GDM1 (cell line): ENCODE measurements at places on chromosomes 11 and 22.

DNA sequence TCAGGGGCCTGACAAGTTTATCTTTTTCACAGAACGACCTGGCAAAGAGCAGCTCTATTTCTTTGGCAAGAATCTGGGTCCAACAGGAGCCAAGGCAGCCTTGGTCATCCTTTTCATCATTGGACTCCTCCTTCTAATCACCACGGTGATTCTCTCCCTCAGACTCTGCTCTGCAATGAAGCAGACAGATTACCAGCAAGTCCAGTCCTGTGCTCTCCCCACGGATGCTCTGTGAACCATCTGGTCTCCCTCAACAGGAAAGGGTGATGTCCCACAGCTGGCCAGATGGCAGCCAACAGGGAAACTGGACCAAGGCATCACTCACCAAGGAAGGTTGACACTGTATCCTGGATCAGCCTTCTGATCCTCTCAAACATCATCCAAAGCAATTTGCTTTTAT, 17.0 kb upstream of the PANX1 start:
- DNase-seq = no peak

GRCh38 chr11:20821470-20821869, 152.1 kb downstream of the NELL1 start:
- DNase-seq = no peak

- DNase-seq = no peak
Observed at GRCh38 chr11:16969010-16969999, 44.9 kb downstream of the PLEKHA7 start.

- DNase-seq = no peak
Observed at GRCh38 chr11:96798445-96798844, 408.6 kb downstream of the JRKL start.

DNA sequence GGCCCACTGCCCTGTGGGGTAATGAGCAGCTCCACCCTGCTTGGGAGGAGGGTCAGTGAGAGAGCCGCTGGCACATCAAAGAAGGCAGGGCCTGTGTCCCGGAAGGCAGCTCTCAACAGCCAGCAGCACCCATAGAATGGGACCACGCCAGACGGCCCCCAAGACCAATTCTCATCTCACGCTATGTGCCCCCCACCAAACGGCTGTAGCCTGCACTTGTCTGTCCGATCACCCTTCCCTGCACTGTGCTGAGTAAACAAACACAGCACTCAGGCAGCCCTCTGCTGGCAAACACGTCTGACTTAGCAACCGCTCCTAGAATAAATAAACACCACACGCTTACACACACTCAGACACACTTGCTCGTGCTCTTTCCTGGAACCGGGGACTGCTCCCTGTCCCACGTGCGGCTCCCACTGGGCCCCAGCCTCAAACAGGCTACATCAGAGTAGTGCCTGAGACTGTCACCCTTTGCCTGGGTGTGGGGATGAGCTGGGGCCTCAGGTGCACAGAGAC, 53.2 kb upstream of the CDON start:
- DNase-seq = no peak

DNA sequence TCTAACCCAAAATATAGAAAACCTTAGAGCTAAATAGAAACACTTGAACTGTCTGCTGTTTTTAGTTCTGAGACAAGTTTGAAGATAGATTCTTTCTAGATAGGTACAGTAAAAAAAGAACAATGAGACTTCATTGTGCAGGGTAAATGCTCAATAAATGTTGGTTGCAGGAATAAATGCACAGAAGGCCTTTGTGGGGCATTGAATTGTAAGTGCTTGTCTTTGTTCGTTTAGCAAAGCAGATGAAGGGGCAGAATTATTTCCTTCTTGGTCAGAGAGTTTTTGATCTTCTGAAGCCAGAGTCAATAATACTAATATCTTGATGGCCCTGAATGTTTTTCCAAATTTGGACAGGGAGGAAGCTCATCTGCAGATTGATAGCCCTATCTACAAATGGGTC, 340.4 kb downstream of the OPCML start:
- DNase-seq = no peak

DNA sequence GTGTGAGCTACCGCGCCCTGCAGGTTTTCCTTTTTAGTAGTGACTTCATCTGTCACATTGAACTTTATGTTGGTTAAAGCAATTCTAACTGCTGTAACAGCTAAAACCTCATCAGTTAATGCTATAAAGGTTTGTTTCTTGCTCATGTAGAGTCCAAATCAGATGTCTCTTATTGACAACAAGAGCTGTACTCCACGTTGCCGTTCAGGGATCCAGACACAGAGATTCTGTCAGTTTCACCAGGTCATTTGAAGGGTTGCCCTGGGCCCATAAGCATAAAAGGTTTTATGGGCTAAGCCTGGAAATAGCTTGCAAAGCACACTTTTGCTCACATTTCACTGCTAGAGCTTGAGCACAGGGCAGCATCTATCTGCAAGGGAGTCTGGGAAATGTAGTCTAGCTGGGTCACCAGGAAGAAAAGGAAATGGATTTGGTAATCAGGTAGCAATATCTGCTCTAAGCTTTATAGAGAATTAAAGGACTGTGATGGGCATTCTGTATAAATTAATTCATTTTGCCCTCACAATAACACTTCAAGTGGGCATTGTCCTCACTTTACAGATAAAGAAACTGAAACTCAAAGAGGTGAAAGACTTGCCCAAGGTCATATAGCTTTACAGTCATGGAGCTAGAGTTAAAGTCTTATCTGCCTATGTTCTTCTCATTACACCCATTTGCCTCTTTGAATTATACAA, 25.2 kb upstream of the PTPRJ start:
- no peak for DNase-seq

- no peak for DNase-seq
Observed at GRCh38 chr22:19959043-19959586, 17.5 kb upstream of the TXNRD2 start.

- no peak for DNase-seq
Observed at GRCh38 chr11:60711276-60711675, 11.9 kb downstream of the MS4A8 start.

- no peak for DNase-seq
Observed at GRCh38 chr11:12053606-12054361, 45.4 kb upstream of the DKK3 start.

DNA sequence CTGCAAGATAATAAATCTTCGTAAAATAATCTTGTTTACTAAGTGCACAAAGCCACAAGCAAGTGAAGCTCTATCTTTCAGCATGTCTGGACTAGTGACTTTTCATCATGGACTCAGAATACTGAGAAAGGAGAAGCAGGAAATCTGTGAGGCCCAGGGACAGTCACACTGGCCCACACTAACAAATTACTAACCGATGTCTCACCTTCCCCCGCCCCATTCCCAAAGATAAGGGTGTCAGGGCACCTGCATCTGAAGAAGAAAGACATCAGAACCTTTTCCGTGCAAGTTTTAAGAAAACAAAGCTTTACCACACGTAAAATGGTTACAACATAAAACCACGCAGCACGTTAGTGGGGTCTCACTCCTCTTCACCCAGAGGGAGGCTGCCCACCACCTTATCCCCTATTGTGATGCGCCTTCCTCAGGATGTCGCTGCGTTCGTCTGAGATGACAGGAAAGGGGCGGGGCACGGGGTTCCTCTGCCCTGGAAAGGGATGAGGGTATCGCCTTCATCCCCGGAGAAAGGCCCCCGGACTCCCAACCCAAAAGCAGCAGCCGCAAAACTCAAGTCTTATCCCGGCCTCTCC, 616 bp downstream of the BTBD10 start:
- DNase-seq = peak; percentile 39

GRCh38 chr11:69499186-69499917, 17.9 kb downstream of the LINC01488 start:
- no peak for DNase-seq

DNA sequence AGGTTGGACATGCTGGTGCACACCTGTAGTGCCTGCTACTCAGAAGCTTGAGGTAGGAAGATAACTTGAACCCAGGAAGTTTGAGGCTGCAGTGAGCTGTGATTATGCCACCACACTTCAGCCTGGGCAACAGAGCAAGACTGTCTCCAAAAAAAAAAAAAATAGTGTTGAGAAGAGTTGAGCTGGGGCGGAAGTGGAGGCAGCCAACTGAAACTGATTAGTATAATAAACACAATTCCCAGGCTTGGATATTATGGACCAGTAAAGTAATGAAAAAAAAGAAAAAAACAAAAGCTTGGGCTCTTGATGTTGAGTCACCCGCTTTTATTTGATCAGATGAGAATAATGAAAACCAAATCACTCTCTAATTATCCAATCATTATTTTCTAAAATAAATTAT, 21.0 kb downstream of the LDLRAD3 start:
- DNase-seq = no peak

DNA sequence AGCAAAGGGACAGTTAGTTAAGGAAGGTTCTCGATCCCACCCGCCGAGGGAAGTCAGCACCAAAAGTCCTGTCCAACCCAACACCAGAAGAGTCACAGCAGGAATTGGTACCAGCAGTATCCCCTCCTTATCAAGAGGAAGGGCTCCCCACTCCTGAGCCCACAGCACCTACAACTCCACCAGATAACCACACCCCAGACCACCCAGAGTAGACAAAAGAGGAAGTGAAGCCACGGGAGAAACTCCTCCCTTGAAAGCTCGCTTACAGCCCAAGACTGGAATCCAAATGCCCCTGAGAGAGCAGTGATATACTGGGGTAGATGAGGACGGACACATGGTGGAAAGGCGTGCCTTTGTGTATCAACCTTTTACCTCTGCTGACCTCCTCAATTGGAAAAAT, 7.3 kb upstream of the CD5 start:
- no peak for DNase-seq

DNA sequence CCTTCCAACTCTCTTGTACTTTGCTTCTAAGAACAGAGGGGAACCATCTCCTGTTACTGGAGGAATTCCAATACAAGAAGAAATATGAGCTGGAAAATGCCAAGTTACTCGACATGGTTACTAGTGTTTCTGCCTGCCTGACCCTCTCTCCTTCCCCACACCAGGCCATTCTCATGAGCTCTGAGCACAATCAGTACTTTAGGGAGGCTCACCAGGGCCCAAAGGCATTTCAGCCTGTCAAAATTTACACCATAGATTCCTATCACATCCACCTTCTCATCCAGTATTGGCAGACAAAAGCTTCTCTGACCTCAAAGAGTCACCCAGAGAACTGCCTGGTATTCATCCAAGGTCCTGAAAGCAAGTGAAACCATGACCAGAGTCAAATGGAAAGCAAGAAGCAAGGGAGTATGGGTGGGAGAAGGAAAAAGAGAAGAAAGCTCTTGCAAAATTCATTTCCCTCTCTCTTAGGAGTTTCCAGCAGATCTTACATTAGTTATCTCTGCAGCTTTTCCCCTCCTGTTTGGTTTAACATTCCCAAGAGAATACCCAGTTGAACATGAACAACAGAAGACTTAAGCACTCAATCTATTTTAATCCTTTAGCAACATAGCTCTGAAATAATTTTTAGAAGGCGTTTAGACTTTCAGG, 58.7 kb upstream of the NCAM1 start:
- DNase-seq = no peak

DNA sequence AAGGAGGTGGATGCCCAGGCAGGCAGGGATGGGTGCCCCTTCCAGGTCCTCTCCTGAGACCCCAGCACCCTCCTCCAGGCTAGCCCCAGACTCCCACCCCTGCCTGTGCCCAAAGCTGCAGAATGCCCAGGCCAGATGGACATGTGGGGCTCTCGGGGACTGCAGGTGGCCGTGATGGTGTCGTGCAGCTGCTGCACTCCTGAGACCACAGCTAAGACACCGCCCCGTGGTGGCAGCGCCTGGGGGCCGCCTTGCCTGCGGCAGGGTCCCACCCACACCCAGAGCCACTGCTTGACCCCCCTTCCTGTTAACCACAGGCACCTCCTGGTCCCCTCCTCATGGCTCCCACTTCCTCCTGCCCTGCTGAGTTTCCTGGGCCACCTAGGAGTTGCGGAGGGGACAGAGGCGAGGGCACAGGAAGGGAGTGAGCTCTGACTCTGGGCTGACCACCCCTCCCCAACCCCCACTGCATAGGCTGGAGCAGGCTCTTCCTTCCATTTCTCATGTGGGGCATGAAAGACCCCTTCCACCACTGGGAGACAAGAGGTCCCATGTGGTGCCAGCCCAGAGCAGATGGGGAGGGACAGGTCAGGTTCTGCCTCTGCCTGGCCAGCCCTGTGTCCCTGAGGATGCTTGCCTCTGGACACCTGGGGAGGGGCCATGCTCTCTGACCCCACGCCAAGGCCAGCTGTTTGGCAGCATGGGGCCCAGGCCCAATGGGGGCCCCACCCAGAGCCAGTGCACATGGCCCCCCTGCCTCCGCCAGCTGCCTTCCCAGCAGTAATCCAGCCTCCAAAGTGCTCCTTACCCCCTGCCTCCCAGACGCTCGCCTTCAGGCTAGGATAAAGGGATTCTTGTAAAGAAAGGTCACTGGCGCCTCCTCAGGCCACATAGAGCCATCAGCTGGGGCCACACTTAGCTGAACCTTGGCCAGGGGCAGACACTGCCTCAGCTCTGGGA, 29.3 kb downstream of the OSBPL5 start:
- no peak for DNase-seq

GRCh38 chr11:133955081-133955891, 1.5 kb downstream of the IGSF9B start:
- no peak for DNase-seq

- DNase-seq = no peak
Observed at GRCh38 chr11:100574894-100575769, 112.0 kb upstream of the ARHGAP42 start.

GRCh38 chr11:288478-289397, at the start of gene PGGHG:
Gene PGGHG (plus strand): TSS chr11:289126. CDS start chr11:289817, 691 bp downstream.
- peak; percentile 55 for DNase-seq

- no peak for DNase-seq
Observed at GRCh38 chr11:61141601-61142028, 19.6 kb downstream of the VPS37C start.

DNA sequence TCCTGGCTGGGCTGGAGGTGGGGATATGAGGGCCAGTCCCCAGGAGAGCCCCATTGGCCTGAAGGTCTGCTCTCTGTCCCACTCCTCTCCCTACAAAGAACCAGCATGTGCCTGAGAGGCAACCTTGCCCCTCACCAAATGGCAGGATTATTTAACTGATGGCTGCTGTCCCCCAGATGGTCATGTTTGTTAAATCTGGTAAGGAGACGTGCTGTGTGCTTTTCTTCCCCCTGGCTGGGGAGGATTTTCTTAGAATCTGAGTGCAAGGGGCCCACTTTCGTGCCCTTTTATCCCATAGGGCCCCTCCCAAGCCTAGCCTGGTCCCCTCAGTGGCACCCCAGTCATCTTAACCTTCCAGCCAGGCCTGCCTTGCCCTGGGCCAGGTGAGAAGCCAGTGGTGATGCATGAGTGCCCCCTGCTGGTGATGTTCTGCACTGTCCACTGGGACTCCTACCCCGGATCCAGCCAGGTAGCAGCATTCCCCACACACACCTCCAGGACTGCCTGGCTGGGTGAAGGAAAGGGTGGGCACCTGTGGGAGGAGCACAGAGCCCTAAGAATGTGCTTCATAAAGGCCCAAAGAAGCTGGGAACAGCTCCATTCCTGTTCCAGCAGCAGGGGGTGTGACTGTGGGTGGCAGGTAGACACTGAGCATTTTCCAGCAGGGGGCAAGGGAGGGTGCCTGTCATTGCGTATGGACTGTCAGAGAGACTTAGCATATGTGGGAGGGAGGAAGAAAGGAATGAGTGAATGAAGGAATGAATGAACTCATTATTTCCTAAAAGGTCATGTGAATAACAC, 28.9 kb downstream of the MFNG start:
- DNase-seq = no peak

GRCh38 chr22:38257181-38257580, 15.6 kb downstream of the TMEM184B start:
- no peak for DNase-seq
